ENCODE measurements at places on chromosomes 7 and 10.

GRCh38 chr10:79904671-79905321, 44.1 kb downstream of the SFTPD start:
- peak; percentile 81 for DNase-seq

DNA sequence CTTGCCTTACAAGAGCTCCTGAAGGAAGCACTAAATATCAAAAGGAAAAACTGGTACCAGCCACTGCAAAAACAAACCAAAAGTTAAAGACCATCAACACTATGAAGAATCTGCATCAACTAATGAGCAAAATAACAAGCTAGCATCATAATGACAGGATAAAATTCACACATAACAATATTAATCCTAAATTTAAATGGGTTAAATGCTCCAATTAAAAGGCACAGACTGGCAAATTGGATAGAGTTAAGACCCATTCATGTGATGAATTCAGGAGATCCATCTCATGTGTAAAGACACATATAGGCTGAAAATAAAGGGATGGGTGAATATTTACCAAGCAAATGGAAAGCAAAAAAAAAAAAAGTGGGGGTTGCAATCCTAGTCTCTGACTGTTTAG, 29.6 kb downstream of the COG5 start:
- DNase-seq: no peak

GRCh38 chr7:132532281-132532680, 44.0 kb downstream of the PLXNA4 start:
- no peak for DNase-seq

GRCh38 chr10:75297021-75297599, 61.4 kb upstream of the COMTD1 start:
- no peak for DNase-seq

- no peak for DNase-seq
Measured at GRCh38 chr7:105693576-105693975, 112.3 kb upstream of the EFCAB10 start.

DNA sequence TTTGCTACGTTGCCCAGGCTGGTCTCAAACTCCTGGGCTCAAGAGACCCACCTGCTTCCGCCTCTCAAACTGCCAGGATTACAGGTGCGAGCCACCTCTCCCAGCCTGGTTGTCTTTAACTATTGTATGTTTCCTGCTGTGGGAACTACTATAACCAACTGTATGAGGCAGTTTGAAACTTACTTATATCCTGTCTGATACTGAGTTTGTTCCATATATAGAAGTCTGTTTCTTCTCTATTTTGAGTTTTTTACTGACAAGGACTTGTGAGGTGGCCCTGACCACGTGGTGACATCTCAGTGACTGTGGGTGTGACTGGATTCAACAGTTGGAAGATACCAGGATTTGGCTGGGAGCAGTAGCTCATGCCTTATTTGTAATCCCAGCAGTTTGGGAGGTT, 14.2 kb downstream of the FBH1 start:
- DNase-seq: no peak

DNA sequence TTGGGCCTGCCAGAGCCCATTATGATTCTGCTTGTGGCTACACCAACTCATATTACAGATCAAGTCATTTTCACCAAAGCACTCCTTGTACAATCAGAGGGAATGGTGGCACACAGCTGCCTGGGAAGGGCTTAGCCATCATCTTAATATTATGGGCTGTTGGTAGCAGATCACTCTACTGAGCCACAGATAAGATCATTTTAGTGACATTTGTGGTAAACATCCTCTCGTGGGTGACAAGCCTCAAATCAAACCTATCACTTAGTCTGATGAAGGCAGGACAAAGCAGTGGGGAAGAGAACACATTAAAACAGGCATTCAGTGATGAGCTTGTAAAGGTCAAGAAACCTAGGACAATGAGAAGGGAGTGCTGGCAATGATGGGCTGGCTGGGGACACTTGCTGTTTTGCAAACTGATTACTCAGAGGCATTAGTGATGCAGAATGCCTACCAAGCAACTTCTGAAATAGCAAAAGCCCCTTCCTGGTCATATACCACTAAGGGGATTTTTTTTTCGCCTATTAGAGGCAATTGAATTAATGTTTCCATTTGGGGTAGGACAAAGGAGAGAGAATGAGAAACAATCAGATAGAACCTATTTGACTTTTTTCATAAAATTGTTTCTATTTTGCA, 137.5 kb upstream of the WDR11 start:
- no peak for DNase-seq

GRCh38 chr10:110115784-110116520, 91.5 kb upstream of the MXI1 start:
- DNase-seq: no peak

GRCh38 chr7:69663911-69664832, 65.9 kb downstream of the AUTS2 start:
- no peak for DNase-seq

DNA sequence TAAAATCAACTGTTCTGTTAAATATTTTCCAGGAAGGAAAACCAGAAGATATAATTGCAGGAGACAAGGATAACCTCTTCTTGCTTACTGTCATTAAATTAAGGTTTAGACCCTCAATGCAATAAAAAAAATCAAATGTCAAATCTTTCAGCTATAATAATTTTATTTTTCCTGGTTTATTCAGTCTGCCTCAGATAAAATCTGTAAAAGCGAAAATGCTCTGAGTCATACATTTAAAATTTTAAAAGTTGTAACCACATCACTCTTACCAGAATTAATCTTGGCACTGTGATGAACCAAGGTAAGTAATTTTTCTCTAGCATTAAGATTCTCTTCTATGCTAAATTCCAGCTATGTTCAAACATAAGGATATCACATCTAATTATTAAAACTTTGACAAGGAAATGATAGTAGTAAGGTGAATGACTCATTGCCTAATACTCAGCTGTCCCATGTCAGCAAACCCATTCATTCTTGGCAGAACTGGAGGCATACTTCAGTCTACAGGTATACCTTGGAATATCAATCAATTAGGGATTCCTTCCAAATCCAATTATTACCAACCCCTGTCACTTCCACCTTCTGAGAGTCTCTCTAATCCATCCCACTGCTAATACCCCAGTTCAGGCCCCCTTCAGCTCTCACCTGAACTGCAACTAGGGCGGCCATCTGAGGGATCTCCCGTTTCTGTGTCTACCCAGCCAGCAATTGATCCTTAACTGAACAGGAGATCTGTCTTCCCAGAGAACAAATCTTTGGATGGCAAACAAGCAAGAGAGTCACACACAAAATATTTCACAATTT, 434.1 kb downstream of the GRM8 start:
- DNase-seq: no peak

GRCh38 chr7:66043681-66044497, 31.7 kb upstream of the ASL start:
- peak; percentile 36 for DNase-seq

DNA sequence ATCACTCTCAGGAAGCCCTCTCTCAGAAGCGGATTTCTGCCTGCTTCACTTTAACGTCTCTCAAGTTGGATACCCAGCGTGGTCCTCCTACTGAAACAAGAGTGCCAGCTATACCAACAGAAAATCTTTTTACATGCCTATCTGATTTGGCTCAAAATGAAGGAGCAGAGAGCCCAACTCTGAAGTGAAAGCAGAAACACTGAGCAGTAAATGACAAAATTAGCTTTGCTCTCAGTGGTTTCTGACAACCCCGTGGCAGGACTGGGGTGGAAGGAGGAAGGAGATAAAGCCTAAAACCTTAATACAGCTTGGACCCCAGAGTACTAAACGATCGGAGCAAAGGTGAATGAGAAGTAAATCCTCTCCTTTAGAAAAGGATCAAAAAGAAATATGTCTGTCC, 25.1 kb upstream of the GPR37 start:
- no peak for DNase-seq

DNA sequence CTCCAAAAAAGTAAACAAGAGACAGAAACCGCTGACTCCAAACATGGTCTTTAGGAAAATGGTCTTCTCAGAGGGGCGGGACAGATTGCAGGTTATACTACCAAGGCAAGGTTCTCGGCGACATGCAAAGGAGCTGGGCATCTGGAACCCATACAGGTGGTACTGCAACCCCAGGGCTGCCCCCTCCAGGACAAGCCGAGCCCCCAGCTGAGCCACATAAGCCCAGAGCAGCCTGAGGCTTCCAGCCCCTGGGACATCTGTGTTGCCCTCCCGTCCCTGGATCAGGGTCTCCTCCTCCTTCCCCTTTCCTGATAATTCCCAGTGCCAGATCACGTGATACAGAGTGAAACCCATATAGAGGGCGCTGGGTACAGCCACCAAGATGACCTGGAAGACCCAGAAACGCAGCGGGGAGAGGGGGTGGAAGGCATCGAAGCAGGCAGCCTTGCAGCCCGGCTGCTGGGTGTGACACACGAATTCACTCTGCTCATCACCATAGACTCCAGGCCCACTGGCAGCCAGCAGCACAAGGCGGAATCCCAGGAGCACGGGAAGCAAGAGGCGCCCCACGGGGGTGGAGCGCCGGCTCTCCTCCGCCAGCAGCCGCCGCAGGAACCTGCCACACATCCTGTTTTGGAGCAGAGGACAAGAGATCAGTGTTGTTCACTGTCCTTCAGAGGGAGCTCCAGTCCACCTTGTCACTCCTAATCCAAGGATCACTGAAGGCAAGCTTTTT, at the start of gene GJC3:
TSS of gene GJC3 (minus strand) at position 627 of the 736 bp plus-strand sequence. CDS start at position 627, 0 bp downstream.
- peak; percentile 66 for DNase-seq

DNA sequence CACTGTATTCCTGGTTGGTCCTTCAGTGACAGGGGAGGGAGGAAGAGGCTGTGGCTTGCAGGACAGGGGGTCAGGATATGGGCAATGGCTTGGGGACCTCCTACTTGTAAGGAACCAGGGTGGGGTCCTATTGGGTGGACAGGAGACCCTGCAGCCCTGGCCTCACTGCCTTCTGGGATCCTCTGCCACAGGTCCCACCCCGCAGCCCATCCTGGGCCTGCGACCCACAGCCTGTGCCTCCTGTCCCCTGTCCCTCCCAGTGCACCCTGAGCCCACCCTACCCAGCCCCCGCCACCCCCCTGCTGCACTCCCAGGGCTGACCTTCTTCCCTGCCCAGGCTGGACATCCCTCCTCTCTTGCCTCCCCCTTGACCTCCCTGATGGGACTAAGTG, 58.7 kb upstream of the MYL10 start:
- DNase-seq: no peak

DNA sequence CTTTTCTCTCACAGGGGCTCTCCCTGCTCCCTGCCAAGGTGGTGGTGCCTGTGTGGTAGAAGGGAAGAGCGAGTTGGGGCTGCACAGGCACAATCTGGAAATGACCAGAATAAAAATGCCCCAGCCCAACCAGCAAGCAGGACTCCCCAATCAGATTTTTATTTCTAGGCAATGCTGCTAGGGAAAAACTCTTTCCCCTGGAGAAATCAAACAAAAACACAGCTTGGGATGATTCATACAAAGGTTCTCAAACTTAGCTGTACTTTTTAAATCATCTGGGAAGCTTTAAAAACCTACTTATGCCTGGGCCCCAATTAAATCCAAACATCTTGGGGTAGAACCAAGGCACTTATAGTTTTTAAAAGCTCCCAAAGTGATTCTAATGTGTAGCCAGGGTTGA, 243.2 kb downstream of the HTR7 start:
- peak; percentile 36 for DNase-seq

DNA sequence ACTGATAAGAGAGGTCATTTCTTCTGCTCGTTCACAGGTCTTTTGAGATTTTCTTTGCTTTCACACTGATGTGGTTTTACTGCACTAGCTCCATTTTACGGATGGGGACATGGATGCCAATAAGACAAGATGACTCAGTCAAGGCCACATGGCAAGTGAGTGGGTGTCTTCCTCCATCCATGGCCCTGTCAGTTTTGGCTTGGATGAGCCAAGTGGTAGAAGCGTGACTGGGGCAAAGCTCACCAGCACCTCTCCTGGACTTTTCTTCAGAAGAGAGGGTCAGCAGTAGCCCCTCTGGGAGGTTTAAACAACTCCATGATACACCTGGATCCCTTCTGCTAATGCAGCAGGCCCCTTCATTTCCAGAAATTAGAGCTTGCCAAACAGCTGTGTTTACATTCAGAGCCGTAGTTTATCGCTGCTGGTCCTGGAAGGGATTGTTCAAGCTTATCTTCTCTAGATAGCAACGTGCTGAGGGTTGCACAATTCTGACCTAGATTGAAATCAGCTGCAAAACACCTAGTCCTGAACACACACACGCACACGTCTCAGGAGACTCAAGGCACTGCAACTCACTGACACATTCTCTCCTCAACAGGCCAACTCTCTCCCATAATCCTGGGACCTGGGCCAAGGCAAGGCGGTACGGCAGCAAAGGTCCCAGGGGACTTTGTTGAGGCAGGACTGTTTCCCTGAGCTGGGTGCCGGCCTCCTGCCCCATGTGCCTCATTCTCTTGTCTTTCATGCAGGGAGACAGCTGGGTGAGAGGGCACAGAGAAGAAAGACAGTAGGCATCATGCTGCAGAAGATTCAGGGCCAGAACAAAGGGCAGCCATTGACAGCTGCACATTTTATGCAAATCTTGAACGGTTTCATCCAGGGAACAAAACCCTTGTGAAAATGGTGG, 14.2 kb upstream of the PDCD4 start:
- DNase-seq: peak; percentile 54

GRCh38 chr10:115026056-115026745, 67.0 kb upstream of the ATRNL1 start:
- DNase-seq: no peak

- DNase-seq: no peak
Measured at GRCh38 chr7:107173691-107174406, 5.0 kb downstream of the HBP1 start.

- DNase-seq: no peak
Measured at GRCh38 chr7:29327455-29327854, 132.9 kb downstream of the CHN2 start.

GRCh38 chr10:35453855-35454532, 117.7 kb downstream of the CCNY start:
- peak; percentile 83 for DNase-seq

DNA sequence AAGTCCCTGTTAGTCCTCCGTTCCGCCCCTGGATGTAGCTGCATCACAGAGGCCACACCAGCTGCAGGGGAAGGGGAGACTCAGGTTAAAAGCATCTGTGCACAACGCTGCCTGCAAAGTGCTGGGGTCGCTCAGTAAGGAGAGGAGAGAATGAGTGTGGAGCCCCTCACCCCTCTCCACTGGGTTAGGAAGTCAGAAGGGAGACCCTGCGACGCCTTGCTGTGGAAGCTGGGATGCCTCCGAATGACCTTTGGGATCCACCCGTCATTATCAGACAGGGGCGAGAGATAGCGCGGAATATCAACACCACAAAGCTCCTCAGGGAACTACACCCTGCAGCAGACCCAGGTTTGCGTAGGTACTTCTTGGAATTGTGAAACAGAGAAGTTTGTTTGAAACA, 167.7 kb upstream of the SHH start:
- no peak for DNase-seq

DNA sequence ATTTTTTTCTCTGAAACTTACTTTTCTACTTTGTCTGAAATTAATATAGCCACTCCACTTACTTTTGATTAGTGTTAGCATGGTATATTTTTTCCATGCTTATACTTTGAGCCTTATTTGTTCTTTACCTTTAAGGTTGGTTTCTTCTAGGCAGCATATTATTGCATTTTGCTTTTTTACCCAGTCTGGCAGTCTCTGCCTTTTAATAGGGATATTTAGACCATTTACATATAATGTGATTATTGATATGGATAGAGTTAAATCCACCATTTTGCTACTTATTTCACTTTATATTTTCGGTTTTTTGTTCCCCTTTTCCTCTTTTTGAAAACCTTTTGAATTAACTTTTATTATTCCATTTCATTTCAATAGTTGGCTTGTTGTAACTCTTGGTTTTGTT, 30.3 kb downstream of the CYP26A1 start:
- no peak for DNase-seq

- DNase-seq: peak; percentile 71
Measured at GRCh38 chr7:101173752-101174244, 6.3 kb downstream of the NAT16 start.

- no peak for DNase-seq
Measured at GRCh38 chr10:14608381-14609001, 166.2 kb downstream of the FAM107B start.
